ENCODE measurements at places on chromosomes 3 and 15.

- no peak for DNase-seq
These were observed 11.5 kb upstream of the NEK10 start for GRCh38 chr3:27380433-27381357.

DNA sequence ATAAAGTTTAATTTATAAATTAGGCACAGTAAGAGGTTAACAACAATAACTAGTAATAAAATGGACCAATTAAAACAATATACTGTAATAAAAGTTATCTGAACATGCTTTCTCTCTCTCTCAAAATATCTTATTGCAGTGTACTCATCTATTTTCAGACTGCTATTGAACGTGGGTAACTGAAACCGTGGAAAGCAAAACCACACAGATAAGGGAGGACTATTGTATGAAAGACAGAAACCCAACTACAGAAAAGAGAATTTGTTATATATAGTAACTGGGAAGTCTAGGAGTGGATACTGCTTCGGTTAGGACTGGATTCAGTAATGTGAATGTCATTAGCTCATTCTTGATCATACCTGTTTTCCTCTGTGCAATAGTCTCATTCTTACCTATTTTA is 119.3 kb upstream of the DAZL start:
- no peak for DNase-seq

- DNase-seq, result no peak
These were observed 8.9 kb upstream of the SEMA6D start for GRCh38 chr15:47708161-47708980.

DNA sequence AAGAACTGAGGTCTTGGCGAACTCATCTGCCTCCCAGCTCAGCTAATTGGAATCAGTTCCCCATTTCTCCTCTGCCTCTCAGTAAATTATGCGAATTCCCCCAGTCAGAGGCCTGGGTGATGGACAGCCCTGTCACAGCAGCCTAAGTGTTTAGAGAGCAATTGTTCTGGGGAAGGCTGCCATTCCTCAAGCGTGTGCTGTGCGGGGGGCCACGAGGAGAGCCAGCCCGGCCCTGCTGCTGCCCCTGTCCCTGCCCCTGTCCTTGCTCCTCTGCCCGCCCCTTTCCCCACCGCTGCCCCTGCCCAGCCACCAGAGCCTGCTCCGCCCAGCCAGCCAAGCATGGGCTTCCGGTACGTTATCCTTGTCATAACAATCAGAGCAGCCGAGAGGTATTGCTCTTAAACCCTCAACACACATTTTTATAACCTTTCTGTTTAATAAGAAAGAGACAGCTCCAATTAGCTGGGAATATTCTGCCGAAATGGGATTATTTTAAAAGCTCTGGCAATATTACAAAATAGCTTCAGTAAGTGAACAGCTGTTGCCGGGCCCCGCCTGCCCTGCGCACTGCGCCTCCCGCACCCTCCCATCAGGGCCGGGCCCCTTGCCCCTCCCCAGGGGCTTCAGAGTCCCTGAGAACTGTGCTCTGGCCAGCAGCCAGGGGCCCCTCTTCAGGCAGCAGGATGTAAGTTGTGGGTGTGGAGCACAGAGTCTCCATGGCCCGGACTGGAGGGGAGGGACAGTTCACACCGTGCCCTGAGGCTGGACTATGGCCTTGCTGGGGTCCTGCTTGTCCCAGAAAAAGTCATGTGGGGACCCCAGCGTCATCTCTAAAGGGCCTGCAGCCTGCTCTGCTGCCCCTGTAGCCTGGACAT is 12.4 kb upstream of the CACNA2D2 start:
- peak; percentile 77 for DNase-seq

- DNase-seq, result no peak
These were observed 8.5 kb upstream of the HACD2 start for GRCh38 chr3:123593381-123593780.

- no peak for DNase-seq
These were observed 38.8 kb upstream of the SLC25A36 start for GRCh38 chr3:140902791-140903190.

DNA sequence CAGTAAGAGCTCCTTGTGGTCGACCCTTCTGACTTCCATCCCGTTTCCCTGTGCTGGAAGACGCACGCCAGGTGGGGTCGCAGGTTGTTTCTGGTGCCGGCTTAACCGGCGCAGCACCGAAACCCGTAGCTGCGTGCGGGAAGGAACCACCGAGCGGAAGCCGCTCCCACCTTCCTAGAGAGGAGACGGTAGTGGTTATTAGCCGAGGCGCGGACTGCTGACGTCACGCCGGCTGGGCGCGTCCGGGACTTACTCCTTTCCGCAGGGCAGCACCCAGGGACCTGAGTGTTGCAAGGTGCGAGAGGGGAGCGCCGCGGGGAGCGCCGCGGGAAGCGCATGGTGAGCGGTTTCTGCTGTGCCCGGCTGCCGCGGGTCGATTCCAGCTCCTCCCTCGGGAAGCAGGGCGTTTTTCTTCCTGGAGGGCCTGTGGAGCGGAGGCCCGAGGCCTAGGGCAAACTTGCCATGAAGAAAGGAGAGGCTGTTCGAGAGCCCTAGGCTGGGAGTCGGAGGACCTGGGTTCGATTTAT is at the start of gene ZNF501:
TSS of gene ZNF501 (plus strand) at position 252 of the 527 bp plus-strand sequence. CDS start 4,787 bp downstream, outside the sequence.
- DNase-seq, result peak; percentile 86

GRCh38 chr15:73389971-73390544 is 21.3 kb upstream of the HCN4 start:
- no peak for DNase-seq

GRCh38 chr3:108177536-108177935 is 44.7 kb downstream of the IFT57 start:
- no peak for DNase-seq

DNA sequence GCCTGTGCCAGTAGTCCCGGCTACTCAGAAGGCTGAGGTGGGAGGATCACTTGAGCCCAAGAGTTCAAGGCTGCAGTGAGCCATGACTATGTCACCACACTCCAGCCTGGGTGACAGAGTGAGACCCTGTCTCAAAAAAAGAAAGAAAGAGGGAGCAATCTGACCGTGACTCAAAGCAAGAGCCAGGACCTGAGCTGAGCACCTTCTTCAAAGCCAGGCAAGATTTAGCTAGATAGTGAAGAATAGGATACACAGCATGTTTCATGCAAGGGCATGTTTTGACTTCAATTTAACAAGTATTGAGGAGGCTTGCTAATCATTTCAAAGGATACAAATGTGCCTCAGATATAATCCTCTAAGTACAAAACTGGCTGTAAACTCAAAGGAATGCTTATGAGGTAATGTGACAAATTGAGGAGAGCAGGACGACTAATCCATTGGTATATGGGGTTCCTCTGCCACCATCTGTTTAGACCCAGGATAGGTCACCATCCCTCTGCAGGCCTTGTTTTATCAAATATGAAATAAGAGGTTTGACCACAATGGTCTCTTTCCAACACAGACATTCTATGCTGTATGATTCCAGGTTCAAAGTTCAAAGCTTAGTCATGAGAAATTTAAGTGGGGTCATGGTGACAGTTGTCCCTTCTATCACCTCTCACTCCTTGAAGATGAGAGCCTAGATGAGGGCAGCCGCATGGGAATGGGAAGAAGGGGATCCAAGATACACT is 33.2 kb downstream of the RAB27A start:
- no peak for DNase-seq

GRCh38 chr3:141570068-141570467 is 83.2 kb downstream of the RASA2 start:
- no peak for DNase-seq

DNA sequence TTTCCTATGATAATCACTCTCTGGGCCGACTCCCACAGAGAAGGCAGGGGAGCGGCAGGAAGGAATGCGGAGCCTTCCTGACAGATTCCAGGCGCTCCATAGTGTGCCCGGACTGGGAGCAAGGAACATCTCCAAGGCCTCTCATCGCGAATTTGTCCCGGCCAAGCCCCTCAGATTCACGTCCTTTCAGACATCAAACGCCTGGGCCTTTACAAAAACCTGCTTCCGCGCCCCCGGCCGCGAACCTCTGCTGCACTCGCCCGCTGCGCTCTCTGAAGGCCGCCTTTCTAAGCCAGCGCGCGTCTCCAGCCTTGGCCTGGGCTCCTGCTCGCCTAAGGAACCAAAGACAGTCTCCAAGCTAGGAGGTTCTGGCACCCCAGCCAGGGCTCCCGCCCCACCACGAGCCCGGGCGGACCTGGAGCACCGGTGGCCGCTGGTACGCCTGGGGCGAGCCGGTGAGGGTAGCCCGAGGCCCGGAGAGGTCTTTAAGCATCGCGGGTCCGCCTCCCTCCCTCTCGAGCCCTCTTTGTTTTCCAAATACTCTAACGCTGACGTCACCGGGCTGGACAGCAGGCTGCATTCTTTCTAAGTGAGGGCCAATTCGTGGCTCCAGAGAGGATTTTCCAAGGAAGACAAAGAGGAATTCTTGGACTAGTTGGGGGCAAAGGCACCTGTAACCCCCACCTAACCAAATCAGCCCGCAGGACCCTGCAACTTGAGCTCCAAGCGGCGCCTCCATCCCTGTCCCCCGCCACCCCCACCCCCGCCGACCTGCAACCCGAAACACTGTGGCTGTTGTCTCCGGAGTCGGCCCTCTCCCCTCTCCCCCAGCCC is 759 bp downstream of the AMOTL2 start:
- peak; percentile 80 for DNase-seq

DNA sequence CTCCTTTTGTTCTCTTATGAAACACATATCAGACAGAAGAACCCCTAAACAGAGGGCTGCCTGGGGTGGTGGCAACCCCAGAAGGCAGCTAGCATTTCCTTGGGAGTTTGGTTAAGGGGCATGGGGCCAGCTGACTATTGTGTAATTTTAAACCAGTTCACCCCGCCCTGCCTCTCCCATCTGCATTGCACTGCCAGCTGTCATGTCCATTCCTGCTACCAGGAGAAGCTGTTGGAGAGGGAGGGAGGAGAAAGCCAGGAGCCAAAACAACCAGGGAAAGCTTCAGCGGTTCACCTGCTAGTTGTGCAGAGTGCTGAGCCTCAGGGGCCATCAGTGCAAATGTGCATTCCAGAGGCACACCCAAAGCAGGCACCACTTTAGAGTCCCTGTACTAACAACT is 47.6 kb upstream of the ATP1B3 start:
- DNase-seq, result no peak

GRCh38 chr3:191528589-191528988 is 67.6 kb downstream of the PYDC2 start:
- DNase-seq, result no peak

DNA sequence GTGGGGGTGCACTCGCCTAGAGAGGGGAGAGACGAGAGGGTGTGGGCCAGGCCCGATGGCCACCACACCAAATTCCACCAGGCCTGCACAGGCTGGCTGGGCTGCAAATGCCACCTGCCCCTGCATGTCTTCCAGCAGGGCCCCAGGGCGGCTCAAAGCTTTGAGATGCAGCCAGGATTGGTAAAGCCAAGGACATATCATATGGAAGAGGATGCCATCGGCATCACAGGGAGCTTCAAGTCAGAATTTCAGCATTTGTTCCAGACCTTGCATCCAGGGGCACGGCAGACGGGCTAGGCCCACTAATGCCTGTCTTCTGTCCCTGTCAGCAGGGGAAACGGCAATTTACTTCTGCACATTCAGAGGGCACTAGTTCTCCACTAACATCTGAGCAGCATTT is 97.8 kb downstream of the NUP210 start:
- no peak for DNase-seq

- DNase-seq, result no peak
These were observed 1.0 kb upstream of the CD200R1L start for GRCh38 chr3:112847692-112848091.

- DNase-seq, result no peak
These were observed 29.7 kb downstream of the VGLL4 start for GRCh38 chr3:11613851-11614487.

GRCh38 chr3:13262493-13263211 is 157.5 kb downstream of the NUP210 start:
- no peak for DNase-seq

- DNase-seq, result no peak
These were observed 411.5 kb downstream of the GABRG3 start for GRCh38 chr15:27382361-27383025.

DNA sequence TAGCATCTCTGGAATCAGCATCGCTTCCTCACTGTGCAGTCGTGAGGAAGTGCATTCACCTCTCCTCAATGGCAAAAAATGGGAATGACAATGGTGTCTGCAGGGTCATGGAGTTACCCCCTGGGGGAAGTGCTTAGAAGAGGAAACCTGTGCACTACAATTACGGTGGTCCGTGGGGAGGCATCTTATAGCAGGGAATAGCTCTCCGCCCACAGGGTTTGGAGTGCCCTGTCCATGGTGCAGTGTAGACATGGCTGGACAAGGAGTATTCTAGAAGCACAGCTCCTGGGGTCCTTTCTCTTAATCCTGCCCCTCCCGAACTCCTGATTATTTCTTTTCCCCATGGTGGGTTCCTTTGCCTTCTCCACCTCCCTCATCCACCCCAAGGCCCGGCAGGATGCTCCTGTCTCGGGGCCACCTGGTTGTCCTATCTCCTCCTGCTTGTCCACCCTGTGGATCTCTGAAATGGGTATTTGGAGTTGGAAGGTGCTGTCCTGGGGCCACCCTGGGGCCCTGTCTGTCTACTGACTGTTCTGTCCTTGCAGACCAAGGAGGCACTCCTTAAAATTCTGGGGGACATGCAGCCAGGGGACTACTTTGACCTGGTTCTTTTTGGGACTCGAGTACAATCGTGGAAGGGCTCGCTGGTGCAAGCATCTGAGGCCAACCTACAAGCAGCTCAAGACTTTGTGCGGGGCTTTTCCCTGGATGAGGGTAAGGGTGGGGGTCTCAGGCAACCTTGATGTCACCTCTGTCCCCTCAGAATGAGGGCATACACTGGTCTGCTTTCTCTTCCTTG is 5.2 kb downstream of the ITIH1 start:
- DNase-seq, result no peak

DNA sequence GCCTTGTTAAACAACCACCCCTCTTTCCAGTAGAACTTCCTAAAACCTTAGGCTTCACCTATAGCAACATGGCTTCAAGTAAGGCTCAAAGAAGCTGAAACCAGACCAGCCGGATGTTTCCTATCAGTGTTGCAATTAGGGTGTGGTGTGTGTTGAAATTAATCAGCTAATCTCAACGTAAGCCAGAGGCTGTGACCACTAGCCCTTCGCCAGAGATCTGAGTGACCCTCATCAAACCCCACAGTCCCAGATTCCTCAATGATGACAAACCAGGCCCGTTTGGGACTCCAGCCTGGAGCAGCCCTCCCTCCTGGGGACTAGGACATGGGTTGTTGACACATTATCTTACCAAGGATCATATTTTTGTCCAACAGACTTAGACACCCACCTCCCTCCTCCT is 27.3 kb downstream of the CYP11A1 start:
- DNase-seq, result no peak

- DNase-seq, result no peak
These were observed 218.5 kb upstream of the STT3B start for GRCh38 chr3:31314258-31314657.

- no peak for DNase-seq
These were observed 636 bp downstream of the TBC1D21 start for GRCh38 chr15:73873889-73874511.

- DNase-seq, result no peak
These were observed 859.4 kb upstream of the NR2F2 start for GRCh38 chr15:95470997-95471689.

Measured in H1 (cell line).